Stimulated activated CD4-positive, alpha-beta T cell treated with anti-CD3 and anti-CD28 coated beads, Interleukin-15, amount 100 ng/mL, for 1 hour (primary cell): ENCODE measurements at places on chromosomes 2 and 18.

- no peak for DNase-seq
These were observed 58.3 kb upstream of the NCOA1 start for GRCh38 chr2:24432735-24433134.

- no peak for DNase-seq
These were observed 73.6 kb downstream of the COPS8 start for GRCh38 chr2:237159006-237159911.

DNA sequence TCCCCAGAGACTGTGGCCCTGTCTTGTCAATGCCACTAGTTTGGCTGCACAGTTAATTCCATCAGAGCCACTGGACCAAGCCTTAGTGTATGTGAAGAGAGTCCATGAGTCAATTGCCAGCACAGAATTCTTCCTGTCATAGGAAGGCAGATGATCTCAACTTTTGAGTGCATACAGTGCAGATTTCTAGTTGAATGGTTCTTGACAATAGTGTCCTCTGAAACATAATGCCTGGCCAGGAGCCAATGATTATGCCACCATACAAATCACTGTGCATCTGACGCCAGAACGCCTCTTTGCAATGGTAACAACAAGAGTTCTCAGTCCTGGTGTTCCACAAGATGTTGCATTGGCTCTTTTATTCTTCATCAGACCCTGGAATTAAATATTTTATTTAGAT, 7.1 kb downstream of the NEUROD1 start:
- no peak for DNase-seq

DNA sequence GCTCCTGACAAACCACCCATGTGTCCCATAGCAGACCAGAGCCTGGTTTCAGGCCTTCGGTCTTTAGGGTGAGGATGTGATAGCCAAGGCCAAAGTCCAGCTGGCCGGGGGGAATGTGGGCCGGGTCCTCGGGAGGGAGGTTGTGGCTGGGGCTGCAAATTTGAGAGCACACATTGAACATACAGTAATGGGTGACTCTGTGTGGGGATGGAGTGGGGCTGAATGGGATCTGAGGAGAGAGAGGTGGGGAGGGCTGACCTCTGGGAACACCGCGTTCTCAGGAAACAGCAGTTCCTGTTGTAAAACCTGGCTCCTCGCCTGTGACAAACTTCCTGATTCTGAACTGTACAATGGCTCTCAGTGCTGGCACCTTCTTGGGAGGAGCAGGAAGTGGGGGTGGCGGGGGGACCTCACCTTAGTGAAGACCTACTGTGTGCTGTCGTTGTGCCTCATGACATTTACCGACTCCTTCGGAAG, 48.8 kb downstream of the MCFD2 start:
- no peak for DNase-seq

- no peak for DNase-seq
These were observed 58.4 kb downstream of the SEMA4F start for GRCh38 chr2:74712223-74713053.
